NCI-H1105 treated with DMSO at 0.1 percent for 48 hours (cell line): ENCODE measurements at places on chromosomes 2 and 18.

GRCh38 chr2:215441560-215442400 is 5.9 kb upstream of the FN1 start:
- DNase-seq, result no peak

- no peak for DNase-seq
These were observed 26.8 kb downstream of the LAMA1 start for GRCh38 chr18:7090771-7091170.

DNA sequence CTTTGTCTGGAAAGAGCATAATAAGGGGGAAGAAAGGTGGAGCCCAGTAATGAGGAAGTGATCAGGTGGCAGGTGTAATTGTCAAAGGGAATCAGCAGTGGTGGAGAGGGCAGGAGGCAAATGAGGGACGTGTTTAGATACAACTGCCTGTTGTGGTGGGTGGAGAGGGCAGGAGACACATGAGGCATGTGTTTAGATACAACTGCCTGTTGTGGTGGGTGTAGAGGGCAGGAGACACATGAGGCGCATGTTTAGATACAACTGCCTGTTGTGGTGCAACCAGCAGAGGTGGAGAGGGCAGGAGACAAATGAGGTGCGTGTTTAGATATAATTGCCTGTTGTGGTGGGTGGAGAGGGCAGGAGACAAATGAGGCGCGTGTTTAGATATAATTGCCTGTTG is 173.1 kb downstream of the ANKRD30B start:
- DNase-seq, result no peak

GRCh38 chr2:39128919-39129391 is 8.1 kb upstream of the SOS1 start:
- no peak for DNase-seq

DNA sequence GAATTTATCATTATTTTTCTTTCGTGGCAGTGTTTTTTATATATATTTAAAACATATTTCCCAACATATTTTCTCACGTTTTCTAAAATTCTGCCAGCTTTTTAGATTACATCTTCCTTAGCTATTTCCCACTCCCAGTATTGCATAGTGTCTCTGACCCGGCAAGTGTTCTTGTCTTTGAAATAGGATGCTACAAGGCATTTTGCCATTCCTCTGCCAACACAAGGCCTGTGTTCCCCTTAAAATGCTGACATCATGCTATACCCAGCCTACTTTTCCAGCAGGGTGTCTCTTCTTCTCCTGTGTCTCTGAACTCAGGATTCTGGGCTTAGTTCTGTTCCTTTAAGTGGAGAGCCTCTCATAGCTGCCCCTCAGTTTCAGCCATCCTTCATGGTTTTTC is 115.2 kb downstream of the DIS3L2 start:
- no peak for DNase-seq
